ENCODE measurements at places on chromosomes 5 and 9.

GRCh38 chr5:107560377-107560776 is 110.4 kb downstream of the EFNA5 start:
- no peak for DNase-seq

- DNase-seq = no peak
Measured at GRCh38 chr9:137965177-137965795, 87.7 kb downstream of the CACNA1B start.

- peak; percentile 55 for DNase-seq
Measured at GRCh38 chr5:60677850-60678664, 21.9 kb downstream of the DEPDC1B start.

DNA sequence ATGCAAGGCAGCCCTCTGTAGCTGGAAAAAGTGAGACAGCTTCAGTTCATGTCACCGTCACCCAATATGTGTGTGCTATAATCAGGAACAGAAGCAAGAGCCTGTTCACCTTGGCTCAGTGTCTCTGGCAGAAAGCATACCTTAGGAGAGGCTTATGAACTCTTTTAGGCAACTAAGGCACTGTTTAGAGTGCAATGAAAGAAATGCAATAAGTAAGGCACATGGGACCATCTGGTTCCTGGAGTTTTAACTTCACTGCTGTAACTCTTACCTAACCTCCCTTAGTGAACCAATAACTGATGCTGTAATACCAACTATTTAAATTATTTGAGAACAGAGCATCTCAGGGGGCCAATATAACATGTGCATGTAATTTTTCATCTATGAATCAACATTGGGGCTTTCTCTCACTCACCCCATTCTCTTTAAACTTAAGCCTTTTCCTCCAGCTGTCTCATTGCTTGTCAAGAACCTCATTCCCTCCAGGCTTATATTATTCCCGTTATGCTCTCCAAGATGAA is 32.4 kb downstream of the C9 start:
- DNase-seq = no peak

DNA sequence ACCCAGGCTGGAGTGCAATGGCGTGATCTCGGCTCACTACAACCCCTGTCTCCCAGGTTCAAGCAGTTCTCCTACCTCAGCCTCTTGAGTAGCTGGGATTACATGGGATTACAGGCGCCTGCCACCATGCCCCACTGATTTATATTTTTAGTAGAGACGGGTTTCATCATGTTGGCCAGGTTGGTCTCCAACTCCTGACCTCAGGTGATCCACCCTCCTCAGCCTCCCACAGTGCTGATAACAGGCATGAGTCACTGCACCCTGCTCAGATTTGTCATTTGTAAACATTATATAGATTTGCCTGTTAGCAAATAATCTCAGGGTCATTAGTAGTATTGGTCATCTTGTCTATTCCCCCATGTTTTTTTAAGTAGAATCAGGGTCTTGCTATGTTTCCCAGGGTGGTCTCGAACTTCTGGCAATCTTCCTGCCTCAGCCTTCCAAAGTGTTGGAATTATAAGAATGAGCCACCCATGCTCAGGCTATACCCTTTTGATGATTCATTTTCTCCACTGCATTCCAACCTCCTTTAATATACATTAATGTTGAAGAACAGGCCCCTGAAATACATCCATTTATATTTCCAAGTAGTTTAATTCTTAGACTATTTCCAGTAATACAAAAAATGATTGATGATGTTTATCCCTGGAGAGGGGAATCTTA is 17.3 kb downstream of the CENPH start:
- no peak for DNase-seq

- no peak for DNase-seq
Measured at GRCh38 chr9:79195879-79196278, 375.9 kb upstream of the TLE4 start.

DNA sequence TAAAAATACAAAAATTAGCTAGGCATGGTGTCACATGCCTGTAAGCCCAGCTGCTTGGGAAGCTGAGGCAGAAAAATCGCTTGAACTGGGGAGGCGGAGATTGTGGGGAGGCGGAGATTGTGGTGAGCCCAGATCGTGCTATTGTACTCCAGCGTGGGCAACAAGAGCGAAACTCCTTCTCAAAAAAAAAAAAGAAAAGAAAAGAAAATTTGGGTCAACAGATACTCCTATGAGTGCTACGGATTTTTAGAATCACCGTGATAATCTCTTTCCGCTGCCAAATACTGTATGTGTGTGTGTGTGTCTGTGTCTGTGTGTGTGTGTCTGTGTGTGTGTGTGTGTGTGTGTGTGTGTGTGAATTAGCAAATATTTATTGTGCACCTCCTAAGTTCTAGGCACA is 64.4 kb downstream of the ARRDC3 start:
- DNase-seq = no peak

GRCh38 chr5:177124486-177124991 is 9.0 kb upstream of the NSD1 start:
- no peak for DNase-seq

DNA sequence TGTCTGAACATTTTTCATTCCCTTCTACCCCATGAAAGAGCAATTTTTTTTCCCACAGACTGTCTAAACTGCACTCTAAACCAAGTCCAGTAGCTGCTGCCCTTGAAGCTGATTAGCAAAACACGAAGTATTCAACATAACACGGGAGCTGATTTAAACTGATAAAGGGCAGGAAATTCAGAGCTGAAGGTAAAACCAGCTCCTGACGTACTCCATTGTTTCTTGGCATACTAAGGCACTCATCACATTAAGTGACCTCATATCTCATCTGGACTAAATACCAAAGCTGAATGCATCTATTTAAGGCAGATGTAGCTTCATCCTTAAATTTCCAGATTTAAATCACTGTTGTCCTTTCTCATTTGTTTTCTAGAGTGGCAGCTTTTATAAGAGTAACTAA is 12.0 kb downstream of the GDF9 start:
- DNase-seq = no peak

- peak; percentile 57 for DNase-seq
Measured at GRCh38 chr5:32230356-32231099, 56.4 kb upstream of the GOLPH3 start.

GRCh38 chr5:9625731-9626130 is 4.4 kb downstream of the TAS2R1 start:
- DNase-seq = no peak

GRCh38 chr9:91296354-91296753 is 65.4 kb downstream of the AUH start:
- no peak for DNase-seq

GRCh38 chr9:72649127-72649442 is 127.7 kb downstream of the TMC1 start:
- DNase-seq = peak; percentile 14

- DNase-seq = no peak
Measured at GRCh38 chr5:124602925-124603650, 143.4 kb downstream of the ZNF608 start.

- DNase-seq = no peak
Measured at GRCh38 chr9:88775037-88775471, 216.2 kb upstream of the S1PR3 start.

GRCh38 chr9:92463984-92464383 is 18.3 kb downstream of the ASPN start:
- DNase-seq = no peak

DNA sequence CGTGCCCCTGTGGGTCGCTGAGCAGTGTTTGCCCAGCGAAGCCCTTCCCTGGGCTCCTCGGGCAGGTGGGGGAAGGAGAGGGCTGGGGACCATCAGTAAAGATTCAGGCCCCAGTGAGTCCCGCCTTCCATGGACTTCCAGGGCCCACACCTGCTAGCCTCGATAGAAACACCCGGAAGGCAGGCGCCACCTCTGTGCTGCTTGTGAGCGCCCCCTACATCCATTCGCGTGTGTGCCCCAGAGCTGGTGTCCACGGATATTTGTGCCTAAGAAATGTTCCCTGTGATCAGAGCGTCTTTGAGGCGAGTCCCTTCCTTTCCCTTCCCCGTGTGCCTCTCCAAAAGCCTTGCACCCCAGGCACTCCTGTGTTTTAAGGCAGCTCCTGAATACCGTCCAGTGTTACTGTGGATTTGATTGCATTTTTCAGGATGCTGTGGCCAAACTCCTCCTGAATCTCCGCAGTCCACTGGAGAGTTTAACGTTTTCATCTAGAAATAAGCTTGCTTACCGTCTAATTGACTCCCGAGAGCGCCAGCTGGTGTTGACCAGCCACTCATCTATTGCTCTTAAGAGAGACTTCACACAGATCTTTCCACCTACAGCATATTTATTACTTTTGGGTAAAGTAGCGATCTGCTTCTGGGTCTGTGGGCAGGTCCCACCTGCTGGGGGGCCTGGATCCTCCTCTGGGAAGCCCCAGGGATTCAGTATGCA is 101.4 kb downstream of the COL5A1 start:
- DNase-seq = no peak

DNA sequence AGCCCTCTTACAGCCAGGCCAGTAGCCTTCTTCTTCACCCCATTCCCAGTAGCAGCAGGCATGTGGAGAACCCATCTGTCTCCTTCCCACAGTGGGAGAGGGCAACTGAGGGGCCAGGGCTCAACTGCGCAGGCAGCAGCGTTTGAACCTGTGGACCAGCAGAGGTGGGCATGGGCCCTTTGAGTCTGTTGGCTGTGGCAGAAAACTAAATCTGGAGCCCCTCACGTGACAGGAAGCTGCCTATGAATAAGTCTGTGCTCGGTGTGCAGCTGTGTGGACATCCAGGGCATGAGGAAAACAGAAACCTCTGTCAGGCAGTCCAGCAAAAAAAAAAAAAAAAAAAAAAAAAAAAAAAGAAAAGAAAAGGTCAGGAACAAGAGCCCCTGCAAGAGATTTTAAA is 189.2 kb upstream of the NR3C1 start:
- DNase-seq = no peak

DNA sequence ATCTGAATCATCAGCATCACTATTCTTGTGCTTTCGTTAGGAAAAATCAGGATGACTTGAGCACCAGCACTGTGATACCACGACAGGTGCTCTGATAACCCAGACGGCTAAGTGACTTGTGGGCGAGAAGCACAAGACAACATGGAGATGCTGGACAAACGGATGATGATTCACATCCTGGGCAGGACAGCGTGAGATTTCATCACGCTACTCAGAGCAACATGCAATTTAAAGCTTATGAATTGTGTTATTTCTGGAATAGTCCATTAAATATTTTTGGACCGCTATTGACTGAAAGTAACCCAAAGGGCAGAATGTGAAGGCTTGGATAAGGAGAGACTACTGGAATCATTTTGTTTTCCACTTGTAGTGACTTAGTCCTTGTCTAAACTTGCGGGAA is 114.8 kb upstream of the DAPK1 start:
- no peak for DNase-seq

GRCh38 chr5:56145511-56145910 is 87.6 kb downstream of the ANKRD55 start:
- DNase-seq = no peak

DNA sequence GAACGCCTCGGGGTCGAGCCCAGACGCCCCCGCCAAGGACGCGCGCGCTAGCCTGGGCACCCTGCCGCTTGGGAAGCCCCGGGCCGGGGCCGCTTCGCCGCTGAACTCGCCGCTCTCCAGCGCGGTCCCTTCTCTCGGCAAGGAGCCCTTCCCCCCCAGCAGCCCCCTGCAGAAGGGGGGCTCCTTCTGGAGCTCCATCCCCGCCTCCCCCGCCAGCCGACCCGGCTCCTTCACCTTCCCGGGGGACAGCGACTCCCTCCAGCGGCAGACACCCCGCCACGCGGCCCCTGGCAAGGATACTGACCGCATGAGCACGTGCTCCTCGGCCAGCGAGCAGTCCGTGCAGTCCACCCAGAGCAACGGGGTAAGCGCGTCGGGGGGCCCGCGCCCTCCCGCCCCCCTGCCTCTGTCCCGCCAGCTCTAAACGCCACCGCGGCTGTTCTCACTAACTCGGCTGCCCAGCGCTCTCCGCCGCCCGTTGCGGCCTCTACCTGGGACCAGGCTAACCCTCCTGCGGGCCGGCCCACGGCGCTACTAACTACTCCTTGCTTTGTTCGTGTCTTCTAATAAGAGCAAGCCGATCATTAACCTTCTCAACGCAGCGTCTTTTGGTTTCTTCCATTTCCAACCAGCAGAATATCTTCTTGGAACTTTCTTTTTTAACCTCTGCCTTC is 93.6 kb upstream of the OTULINL start:
- DNase-seq = no peak

DNA sequence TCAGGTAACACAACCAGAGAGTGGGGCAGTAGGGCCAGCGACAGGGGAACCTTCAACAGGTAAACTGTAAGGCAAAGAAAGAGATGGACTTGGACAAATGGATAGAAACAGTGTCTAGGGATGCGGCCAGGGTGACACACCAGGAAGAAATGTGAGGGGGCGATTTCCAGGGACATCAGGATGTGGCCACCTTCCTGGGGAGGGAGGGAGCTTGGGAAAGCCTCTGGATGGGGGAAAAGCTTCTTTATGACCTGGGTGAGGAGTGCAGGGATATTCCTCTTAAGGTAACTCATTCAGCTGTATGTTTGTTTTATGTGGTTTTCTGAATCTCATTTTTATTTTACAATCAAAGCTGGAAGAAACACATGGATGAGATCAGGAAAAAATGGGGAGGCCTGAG is 11.9 kb upstream of the NXNL2 start:
- DNase-seq = no peak

DNA sequence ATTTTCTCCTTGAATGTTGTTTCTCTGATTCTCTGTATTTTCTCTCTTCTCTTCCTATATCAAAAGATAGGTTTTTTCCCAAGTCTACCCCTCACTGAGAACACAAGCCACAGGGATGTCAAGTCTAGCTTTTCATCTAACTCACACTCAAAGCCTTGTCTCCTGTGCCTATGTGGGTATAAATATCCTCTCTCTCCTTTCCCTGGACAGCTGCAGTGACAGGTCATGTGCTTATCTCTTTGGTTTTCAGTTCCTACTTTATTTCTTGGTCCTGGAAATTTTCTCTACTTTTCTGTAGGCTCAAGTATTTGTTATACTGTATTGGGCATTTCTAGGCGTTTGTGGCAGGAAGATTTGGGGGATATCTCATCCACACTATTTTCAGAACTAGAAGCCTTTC is 182.4 kb upstream of the MVB12B start:
- peak; percentile 80 for DNase-seq

DNA sequence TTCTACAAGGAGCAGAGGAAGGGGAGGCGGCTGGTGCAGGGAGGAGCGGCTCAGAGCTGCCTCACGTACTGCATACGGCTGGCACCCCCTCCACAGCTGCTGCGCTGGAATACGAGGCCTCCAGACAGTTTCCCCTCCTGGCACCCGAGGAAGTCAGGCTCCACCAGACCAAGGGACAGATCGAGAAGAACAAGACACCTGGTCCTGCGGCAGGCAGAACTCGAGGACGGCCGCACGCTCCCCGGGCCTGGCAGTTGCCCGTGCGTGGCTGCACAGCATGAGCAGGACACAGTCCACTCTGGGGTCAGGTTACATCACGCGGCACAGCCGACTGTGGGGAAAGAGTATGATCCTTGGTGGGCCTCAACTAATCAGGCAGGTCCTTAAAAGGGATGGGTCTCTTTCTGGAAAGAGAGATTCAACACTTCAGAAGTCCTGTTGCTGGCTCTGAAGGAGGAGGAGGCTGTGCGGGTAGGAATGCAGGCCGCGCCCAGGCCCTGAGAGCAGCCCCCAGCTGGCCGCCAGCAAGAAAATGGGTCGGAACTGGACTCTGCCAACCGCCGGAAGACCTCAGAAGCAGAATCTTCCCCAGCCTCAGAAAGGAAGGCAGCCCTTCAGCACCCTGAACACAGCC is 11.6 kb downstream of the UBAC1 start:
- DNase-seq = no peak

Data from brain (organoid and tissue), 16 donors.